ENCODE measurements at places on chromosomes 5 and 9.

DNA sequence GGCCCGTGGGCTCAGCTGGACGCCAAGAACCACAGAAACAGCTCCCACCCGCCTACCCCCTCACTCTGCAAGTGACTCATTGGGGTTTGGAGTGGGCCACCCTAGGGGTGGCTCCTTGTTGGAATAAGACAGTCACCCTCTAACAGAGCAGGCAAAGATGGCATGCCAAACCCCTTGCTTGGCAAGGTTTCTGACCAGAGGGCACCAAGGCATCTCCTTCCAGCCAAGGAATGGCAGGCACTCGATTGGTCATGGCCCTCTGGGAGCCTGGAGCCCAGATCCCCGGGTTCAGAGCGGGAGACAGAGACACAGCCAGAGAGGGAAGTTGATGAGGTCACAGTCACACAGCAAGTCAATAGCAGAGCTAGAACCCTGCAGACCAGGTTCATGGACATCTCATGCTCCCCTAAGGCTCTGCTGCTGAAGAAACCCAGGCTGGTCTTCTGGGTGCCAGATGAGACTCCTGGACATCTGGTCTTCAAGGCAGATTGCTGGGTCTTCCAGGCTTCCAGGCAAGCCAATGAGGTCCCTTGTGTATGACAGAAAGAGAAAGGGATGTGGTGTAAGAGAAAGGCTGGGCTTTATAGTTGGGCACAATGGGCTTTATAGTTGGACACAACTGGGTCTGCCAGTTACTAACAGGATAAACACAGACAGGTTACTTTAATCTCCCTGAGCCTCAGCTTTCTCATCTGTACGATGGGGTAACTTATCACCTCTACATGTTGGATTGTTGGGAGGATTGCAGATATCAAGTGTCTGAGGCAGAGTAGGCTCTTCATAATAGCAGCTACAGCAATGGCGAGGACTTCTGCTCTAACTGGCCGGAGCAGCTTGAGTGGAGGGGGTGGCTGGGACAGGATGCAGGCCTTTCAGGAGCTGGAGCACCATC lies 23.3 kb upstream of the KIF12 start:
- DNase-seq, result no peak

DNA sequence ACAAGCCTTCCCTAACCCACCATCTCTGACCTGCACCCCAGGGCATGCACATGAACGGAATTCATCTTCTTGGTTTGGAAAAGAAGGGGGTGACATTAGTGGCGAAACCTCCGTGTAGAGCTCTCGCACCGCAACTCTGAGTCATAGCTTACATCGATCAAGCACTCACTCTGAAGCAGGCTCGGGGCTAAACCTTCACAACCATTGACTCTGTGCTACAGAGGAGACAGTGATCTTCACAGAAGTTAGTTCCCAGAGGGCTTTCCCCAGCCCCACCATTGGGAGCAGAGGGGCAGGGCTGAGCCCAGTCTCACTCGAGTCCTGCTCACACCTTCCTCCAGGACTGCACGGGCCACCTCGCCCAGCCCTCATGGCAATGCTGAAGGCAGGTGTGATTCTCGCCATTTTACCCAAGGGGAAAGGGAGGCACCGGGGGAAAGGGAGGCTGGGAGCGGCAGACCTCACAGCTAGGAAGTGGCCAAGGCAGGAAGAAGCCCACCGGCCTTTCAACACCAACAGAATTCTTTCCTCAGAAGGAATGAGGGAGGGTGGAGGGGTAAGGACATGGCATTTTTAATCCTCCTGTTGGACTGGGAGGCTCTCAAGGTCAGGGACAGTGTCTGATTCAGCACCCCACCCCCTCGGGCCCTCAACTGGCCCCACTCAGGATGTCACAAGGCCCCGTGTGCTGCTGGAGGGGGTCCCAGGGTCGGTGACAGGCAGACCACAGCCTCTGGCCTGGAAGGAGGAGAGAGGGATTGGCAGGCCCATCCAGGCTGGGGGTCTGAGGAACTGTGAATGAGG lies 25.9 kb upstream of the IL17B start:
- no peak for DNase-seq

DNA sequence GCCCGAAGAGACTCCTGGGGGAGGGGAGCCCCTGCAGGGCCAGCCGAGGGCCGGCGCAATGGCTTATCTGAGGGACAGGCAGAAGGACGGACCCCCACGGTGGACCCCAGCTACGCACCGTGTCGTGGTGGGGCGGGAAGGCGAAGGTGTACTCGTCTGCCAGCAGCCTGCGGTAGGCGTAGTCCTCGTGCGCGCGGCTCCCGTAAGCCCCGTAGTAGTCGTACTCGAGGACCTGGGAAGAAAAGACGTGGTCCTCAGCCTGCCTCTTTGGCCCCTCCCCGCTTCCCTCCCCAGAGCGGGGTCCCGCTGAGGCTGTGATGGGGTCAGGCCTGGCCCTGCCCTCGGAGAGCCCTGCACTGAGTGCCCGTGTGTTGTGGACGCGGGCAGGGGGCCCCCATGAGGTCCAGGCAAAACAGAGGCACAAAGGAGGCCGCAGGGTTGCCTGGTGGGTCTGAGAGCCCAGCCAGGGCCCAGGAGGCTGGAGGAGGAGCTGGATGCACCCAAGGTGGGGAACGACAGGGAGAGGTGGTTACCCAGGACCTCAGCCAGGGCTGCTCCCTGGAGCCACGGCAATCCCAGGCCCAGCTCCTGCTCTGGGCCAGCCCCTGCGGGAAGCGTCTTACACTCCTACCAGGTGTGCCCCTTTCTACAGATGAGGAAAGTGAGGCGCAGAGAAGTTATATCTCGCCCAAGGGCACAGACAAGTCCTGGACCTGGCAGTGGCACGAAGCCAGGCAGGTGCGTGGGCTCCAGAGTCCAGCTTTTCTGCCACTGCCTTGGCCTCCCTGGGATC lies 35.2 kb downstream of the SARDH start:
- DNase-seq, result no peak

GRCh38 chr5:147586832-147587231 lies 77.0 kb upstream of the DPYSL3 start:
- no peak for DNase-seq

DNA sequence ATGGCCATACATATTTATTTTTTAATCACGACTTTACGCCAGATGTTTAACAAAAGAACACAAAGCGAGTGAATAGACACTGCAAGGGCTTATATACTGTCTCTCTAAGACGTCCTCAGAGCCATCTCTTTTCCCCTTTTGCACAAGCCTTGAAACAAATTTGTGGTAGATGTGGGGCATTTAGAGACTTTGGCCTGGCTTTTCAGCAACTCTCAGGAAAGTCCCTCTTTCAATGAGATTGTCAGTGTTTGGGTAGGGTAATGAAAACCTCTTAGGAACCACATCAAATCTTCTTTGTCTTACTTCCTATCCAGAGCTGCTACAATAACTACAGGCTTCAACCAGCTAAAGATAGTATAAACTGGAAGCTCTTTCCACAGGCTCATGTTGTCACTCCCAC lies 380.0 kb downstream of the ANXA1 start:
- DNase-seq, result no peak

- no peak for DNase-seq
These were observed 7.7 kb upstream of the DPM2 start for GRCh38 chr9:127945338-127945737.

- no peak for DNase-seq
These were observed 819.1 kb upstream of the GRAMD2B start for GRCh38 chr5:125604104-125604503.

GRCh38 chr5:78753093-78753531 lies 104.5 kb upstream of the LHFPL2 start:
- no peak for DNase-seq

DNA sequence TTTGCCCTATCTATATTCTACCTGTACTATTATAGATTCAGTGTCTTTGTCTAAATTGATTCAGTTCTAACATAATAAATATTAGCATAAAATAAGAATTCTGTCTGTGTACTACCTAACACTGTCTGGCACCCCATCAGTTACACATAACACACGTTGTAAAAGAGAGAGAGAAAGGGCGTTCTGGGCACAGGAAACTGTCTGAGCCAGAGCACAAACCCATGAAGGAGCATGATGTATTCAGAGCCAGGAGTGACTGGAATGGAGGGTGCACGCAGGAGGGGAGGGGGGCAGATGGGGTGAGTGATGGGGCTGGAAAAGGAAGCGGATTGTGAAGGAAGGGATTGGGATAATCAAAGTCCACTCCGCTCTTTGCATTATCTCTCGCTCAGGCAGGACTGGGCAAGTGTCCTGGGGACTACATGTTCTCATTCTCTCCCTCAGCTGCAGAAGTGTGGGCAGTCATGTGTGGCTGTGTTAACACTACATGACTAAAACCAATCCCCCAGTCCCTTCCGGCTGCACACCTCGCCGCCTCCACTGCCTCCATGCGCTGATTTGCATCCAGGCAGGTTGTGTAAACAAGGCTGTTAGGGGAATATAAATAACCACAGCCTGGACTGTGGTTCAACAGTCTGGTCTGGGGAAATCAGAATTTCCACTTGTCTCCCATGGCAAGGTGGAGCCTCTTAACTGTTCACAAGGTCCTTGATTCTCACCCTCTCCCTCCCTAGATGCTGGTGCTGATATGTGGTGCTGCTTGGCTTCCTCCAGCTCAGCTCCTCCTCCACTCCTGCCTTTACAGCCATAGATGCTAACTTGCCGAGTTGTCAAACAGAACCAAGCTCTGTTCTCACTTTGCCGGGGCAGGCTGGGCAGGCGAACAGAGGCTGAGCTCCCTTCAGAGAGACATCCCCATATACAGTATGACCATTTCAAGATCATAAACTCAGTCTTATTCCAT lies 367.5 kb upstream of the BRINP1 start:
- no peak for DNase-seq

DNA sequence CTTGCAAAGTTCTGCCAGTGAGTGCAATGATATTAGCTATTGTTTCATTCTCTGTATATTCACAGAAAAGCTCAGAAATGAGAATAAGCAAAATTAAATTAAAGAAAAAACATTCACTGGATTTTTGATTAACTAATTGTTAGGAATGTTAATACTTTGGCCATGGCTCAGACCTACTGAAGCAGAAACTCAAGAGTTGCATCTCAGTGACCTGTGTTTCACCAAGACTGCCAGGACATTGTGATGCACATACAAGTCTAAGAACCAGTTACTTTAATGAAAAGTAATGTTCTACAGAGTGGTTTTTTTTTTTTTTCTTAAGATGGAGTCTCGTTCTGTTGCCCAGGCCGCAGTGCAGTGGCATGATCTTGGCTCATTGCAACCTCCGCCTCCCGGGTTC lies 464.9 kb upstream of the NMUR2 start:
- DNase-seq, result no peak

GRCh38 chr5:124949862-124950261 lies 203.4 kb upstream of the ZNF608 start:
- no peak for DNase-seq

GRCh38 chr9:135550344-135550918 lies 4.5 kb downstream of the OBP2A start:
- DNase-seq, result no peak

GRCh38 chr5:87392801-87393200 lies 19.9 kb downstream of the CCNH start:
- DNase-seq, result no peak

DNA sequence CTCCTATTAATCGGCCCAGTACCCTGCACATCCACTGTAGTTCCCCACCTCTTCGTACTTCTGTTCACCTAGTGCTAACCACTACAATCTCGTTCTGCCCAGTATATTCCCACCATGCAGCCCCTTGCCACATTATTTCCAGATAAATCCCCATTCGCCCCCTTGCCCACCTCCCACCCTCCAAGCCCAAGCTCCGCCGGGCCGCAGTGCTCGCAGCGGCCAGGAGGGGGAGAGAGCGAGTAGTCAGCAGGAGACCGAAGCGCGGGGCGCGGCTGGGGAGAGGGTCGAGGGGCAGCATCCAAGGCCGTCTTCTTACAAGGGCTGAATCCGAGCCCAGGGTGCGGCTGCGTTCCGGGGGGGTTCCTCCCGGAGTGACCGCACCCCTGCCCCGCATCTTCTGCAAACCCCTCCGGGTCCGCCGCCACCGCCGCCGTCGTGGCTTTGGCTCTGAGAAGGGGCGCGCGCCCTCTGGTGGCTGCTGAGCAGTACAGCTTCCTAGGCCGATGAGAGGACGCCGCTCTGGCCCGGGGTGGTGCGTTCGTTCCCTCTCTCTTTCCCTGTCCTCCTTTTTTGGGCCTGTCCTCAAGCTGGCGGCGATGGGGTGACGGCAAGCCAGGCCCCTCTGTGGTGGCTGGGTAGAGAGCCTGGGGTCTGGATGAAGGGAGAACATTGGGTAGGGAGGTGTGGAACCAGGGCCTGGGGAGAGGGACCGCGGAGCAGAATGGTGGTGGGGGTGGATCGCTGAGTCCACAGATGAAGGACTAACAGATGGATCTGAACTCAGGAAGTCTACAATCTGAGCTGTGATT lies 30.0 kb upstream of the PSD2 start:
- peak; percentile 71 for DNase-seq

DNA sequence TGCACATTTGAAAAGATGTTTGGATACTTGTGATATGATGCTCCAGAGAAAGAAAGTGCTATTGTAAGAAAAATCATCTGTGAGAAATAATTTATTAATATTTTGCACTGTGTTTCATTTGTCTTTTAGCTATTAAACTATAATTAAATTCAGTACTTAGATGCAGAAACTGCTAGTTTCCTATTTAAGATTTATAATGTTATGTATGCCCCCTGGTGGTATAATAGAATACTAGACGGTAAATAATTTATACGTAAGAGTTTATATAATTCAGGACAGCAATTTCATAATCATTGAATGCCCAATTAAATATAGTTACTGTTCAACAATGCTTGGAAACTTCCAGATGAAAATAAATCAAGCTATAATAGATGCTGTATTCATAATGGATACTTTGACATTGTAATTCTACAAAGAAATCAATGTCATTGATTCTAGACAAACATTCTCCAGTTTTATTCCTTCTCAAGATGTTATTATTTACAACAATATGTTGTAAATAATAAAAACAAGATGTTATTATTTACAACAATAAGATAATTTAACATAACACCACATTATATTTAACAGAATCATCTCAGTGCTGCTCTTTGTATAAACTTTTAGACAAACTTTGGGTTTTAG lies 101.0 kb downstream of the TMEM232 start:
- DNase-seq, result peak; percentile 69

- no peak for DNase-seq
These were observed 575.8 kb downstream of the TLE1 start for GRCh38 chr9:81113453-81114124.

DNA sequence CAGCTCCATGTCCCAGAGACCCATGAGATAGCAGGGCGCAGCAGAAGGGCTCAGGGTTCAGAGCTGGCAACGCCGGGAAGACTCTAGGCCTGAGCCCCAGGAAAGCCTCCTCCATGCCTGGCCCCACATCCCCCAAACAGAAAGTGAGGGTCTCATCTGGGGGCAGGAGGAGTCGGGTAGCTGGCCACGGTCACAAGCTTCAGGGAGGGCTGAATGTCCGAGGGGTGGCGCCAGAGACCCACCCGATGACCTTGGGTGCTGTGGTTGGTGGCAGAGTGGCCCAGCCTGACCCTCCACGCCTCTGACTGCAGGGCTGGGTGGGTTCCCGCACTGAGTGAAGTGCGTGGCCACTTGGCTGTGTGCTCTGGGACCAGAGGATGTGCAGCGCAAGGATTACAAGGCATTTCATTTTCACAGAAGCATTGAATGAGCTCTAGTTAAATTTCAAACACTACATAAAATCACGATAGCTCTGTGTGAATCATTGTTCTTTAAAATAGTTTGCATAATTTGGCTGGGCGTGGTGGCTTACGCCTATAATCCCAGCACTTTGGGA lies 3.0 kb downstream of the C8G start:
- DNase-seq, result peak; percentile 44
